ENCODE measurements at places on chromosomes 7 and 10.

- no peak for DNase-seq
Observed at GRCh38 chr7:125641884-125642283, 712.3 kb upstream of the POT1 start.

- no peak for DNase-seq
Observed at GRCh38 chr7:126236261-126236660, 1016.5 kb downstream of the GRM8 start.

GRCh38 chr10:110326351-110327032, 21.8 kb upstream of the SMNDC1 start:
- DNase-seq, result no peak

DNA sequence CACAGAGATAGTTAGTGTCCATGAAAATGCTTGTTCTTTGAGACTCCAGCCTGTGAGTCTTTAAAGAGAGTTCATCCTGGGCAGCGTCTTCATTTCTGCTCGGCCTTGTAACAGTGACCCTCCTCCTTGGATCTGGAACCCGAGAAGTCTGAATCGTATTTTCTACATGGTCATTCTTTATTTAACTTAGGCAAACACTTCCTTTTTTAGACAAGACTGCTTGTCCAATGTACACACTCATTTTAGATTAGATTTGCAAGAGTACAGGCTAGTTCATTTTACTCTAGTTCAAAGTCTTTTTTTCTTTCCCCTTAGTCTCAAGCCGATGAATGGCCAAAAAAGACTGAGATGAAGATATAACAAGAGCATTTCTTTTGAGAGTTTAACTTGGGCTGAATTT, 133.5 kb downstream of the CHN2 start:
- DNase-seq, result no peak

DNA sequence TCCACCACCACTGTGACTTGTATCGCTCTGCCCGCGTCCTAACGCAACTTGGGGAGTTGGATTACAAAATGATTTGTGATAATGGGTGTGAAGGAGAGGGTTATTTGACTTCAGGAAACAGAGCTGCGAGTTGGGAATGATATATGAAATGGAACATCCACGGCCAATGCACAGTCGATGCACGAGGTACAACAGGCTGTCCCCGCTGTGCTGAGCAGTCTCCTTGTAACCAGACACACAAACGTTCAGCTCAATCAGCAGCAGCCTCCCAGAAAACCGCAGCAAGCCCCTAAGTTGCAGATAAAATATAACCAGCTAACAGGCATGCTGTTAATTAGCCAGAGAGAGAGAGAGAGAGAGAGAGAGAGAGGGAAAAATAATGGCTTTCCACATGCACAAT, 332.7 kb upstream of the MGMT start:
- no peak for DNase-seq

GRCh38 chr10:128109707-128110106, 16.5 kb downstream of the MKI67 start:
- DNase-seq, result no peak

- DNase-seq, result no peak
Observed at GRCh38 chr10:131418681-131419080, 107.2 kb upstream of the TCERG1L start.

DNA sequence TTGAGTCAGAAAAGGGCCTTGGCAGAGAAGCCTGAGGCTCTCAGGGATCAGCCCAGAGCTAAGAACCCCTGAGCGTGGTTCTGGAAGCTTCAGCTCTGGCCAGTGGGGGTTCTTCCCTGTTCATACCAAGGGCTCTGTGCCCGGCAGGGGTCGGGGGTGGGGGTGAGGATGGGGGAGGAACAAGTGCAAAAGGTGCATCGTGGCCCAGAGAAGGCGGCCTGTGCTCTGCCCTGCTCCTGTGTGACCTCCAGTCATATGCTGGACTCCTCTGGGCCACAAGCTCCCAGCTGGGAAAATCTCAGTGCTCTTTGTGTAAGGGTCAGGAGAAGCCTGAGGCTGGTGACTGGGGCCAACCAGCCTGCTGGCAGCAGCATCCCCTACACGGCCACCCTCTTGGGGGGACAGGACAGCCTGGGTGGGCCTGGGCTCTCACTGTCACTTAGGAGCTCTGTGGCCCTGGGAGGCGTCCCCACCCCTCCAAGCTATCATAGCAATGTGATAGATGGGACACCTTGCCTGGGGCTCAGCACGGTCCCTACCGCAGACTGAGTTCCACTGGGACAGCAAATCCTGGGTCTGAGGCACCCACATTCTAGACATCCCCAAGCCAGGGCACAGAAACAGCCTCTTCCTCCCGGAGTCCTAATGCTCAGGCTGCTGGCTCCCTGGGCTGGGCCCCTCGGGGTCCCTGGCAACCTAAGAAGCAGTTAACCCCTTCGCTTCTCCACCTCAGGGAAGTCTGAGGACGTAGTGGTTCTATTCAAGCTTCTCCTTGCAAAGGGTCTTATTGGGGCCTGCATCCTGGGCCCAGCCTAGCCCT, 2.5 kb downstream of the MMRN2 start:
- no peak for DNase-seq

GRCh38 chr10:4243651-4244050, 458.6 kb upstream of the KLF6 start:
- DNase-seq, result no peak

GRCh38 chr7:2465928-2466327, 10.3 kb downstream of the GRIFIN start:
- DNase-seq, result no peak

DNA sequence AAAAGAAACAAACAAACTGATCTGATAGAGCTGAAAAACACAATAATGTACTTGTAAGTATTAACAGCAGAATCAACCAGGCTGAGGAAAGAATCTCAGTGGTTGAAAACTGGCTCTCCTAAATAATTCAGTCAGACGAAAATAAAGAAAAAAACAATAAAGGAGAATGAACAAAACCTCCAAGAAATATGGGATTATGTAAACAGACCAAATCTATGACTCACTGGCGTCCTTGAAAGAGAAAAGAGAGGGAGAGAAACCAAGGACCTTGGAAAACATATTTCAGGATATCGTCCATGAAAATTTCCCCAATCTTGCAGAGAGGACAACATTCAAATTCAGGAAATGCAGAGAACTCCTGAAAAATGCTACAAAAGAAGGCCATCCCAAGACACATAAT, 62.9 kb downstream of the FBXL13 start:
- DNase-seq, result no peak

DNA sequence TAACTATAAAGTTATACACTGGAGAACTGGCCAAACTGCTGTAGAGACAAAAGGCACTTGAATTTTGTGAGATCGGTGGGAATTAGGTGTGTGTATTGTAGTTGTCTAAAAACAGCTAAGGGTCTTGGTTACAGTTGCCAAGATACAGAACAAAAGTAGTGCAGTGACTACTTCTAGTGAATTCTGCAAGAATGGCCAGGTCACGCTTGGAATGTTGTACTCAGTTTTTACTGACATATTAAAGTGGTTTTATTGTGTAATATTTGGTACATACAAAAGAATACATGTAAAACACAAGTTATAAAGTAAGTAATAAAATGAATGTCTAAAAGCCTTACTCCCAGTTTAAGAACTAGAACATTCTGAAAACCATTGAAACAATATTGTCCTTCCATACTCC, 42.4 kb downstream of the PRPF18 start:
- DNase-seq, result no peak

GRCh38 chr10:112376396-112376790, 2.5 kb downstream of the ACSL5 start:
- DNase-seq, result no peak

DNA sequence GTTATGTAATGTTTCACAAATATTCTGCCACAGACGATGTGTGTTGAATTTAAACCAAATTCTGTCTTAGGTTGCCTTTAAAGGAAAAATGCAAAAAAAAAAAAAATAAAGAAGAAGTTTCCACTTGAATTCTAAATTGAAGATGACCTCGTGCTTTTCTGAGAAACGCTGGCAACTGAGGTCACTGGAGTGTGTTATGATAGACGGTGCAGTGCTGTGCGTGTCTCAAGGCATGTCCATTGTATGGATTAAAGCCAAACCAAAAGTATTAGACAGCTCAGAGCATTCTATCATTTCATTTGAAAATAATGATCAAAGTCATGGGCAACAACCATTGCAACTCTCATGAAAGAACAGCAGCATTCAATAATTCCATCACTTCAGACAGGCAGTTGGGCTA, 483.9 kb downstream of the GRM8 start:
- DNase-seq, result no peak

DNA sequence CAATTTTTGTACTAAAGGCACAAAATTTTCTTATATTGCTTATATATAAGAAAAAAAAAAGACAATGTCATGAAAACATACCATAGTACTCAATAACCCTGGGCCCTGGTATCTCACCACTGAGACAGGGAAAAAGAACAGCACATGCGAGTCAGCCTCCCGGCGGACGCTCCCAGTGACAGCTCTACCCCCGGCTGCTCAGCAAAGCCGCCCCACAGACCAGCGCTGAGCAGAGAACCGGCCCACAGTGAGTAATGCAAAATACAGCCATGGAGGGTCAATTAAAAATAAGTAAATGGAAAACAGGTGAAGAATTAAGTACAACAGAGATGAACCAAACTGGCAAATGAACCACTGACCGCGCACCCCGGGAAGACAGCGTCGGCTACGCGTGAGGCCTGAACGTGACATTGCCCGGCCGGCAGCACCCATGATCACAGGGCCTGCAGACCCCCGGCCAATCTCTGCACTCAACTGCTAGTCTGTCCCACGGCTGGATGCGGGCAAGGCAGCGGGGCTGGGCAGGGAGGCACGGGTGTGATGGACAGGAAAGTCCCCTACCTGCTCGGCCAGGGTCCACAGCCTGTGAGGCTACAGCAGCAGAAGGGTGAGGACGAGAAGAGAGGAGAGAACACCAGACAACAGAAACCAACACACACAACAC, 175.9 kb downstream of the ZMYND11 start:
- DNase-seq, result no peak

All from activated naive CD8-positive, alpha-beta T cell treated with anti-CD3 and anti-CD28 coated beads, Interleukin-2, amount 50 U/mL, for 16 hours (primary cell).